ENCODE measurements at places on chromosomes 12 and 14.
A peak's percentile ranks its signal among the peaks of the same experiment; 100 is the strongest.

DNA sequence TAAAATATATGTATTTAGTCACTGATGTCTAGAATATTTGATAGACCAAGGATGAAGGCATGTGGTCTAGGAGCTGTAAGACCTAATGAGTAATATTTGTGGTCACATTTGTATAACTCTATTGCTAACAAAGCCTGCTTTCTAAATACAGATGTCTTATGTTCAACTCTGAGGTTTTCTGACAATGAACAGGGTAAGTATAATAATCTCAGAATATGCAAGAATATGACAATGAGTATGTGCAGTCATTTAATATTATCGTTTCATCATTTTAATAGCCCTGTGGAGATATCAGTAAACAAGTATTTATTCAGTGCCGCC is 389.6 kb downstream of the LRIG3 start:
- no peak for DNase-seq

GRCh38 chr12:10220398-10221077 is 7.9 kb downstream of the GABARAPL1 start:
- no peak for DNase-seq

DNA sequence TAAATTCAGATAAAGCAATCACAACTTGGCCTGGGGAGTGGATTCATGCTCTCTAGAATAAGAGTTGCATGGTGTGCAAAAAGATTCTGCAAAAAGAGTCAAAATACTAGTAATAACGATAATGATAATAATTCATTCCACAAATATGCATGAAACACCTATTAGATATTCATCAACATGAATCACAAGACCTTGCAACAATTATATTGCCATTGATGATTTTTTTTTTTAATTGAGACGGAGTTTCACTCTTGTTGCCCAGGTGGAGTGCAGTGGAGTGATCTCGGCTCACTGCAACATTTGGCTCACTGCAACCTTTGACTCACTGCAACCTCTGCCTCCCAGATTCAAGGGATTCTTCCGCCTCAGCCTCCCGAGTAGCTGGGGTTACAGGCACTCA is 109.2 kb upstream of the FLRT2 start:
- DNase-seq: no peak

DNA sequence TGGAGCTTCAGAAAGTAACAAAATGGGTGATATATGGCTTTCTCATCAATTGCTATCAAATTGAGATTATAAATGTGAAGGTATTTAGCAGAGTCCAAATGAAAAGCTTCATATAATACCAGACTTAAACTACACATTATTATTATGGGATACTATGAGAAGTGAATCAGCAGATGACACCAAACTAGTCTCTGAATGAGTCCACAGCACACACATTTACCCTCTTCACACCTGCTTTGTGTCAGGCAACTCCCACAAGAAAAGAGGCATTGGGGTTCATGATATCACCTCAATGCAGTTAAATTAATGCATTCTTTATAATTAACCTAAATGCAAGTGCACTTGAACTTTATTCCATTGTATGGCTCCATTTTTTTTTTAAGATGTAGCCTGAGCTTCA is 330.5 kb downstream of the BCL11B start:
- DNase-seq: no peak

GRCh38 chr14:41609704-41610183 is 3.1 kb downstream of the LRFN5 start:
- no peak for DNase-seq

GRCh38 chr14:30861200-30861599 is 13.2 kb upstream of the COCH start:
- DNase-seq: no peak

DNA sequence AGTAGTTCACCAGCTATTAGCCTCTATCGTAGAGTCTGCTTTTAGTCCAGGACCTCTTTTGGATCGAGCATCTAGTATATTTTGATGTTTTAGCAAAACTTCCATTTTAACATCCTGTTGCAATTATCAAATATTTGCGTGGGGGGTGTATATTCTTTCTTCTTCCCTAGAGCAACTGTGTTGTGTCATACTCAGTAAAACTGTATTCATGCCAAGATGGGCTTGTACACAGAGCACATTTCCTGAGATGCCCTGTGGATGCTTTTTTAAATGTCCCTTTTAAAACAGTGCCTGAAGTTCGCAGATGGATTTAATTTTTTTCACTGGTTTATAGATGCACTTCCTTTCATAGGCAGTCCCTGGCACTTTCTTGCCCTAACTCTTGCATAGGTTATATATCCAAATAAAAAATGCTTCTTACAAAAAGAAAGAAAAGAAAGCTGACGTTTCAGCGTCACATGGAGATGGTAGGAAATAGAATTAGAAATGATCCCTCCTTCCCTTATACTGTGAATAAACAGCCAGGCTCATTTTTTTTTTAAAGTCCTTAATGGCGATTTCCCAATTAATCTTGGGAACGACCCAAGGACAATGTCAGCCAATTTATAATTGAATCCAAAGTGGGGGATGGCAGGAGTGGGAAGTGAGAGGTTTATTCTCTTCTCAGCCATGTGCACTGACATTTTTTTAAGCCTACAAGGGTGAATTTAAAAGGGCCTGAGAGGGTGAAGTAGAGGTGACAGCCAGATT is 247.0 kb downstream of the SLC41A2 start:
- no peak for DNase-seq

- no peak for DNase-seq
Measured at GRCh38 chr14:55730592-55731310, 150.7 kb downstream of the KTN1 start.

- DNase-seq: no peak
Measured at GRCh38 chr12:85823436-85824180, 12.6 kb downstream of the RASSF9 start.

DNA sequence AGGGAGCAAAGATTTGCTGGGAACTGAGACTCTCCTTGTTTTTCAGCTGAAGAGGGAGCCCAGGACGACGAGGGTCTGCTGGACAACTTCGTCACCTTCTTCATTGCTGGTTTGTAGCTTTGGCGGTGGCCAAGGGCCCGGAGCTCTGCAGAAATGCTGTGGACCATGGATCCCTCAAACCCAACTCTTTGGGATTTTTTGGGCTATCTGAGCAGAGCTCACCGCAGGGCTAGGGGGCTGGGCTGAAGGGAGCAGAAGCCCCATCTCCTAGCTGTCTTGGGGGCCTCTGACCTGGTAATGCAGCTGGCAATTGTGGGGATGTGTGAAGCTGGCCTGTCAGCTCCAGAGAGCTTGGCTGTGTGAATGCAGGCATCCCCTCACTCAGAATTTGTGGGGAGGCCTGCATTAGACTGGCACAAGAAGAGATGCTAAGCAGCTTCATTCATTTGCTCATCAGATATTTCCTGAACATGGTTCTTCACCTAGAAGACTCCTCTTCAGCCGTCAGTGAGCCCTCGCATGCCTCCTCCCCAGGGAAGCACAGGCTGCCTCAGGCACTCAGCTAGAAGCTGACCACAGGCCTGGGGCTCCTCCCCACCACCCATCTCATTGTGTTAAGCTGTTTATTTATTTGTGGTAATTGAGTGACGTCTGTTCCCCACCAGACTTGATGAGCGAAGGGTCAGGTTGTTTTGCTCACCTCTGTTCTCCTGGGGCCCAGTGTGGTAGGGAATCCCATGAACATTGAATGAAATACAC is 32.2 kb downstream of the CYP46A1 start:
- peak; percentile 10 for DNase-seq

- no peak for DNase-seq
Measured at GRCh38 chr12:57630891-57631433, 2.0 kb downstream of the B4GALNT1 start.

GRCh38 chr14:65492266-65492665 is 79.7 kb downstream of the FUT8 start:
- DNase-seq: no peak

All from GM10248 (cell line).